ENCODE measurements at places on chromosomes 11 and 22.

DNA sequence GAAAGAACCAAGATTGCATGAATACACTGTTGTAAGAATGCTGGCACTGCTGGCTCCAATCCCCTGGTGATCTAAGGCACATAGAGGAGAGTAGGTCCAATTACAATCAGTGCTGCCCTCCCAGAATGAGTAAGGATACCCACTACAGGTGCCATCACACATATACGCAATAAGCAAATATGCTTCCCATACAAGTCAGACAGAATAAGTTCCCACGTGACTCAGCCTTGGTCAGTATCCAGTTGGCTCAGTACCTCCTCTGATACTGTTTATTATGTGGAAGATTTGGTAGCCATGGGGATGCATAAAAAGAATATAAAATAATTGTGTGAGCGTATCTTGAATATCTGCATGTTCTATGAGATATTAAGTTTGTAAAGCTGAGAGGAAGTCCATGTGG is 8.9 kb upstream of the OR2D3 start:
- DNase-seq: no peak

GRCh38 chr11:119622454-119623143 is 106.4 kb downstream of the NECTIN1 start:
- no peak for DNase-seq

GRCh38 chr11:121552154-121552553 is 99.4 kb upstream of the SORL1-AS1 start:
- DNase-seq: no peak

GRCh38 chr11:115765803-115766239 is 261.6 kb upstream of the CADM1 start:
- DNase-seq: no peak

DNA sequence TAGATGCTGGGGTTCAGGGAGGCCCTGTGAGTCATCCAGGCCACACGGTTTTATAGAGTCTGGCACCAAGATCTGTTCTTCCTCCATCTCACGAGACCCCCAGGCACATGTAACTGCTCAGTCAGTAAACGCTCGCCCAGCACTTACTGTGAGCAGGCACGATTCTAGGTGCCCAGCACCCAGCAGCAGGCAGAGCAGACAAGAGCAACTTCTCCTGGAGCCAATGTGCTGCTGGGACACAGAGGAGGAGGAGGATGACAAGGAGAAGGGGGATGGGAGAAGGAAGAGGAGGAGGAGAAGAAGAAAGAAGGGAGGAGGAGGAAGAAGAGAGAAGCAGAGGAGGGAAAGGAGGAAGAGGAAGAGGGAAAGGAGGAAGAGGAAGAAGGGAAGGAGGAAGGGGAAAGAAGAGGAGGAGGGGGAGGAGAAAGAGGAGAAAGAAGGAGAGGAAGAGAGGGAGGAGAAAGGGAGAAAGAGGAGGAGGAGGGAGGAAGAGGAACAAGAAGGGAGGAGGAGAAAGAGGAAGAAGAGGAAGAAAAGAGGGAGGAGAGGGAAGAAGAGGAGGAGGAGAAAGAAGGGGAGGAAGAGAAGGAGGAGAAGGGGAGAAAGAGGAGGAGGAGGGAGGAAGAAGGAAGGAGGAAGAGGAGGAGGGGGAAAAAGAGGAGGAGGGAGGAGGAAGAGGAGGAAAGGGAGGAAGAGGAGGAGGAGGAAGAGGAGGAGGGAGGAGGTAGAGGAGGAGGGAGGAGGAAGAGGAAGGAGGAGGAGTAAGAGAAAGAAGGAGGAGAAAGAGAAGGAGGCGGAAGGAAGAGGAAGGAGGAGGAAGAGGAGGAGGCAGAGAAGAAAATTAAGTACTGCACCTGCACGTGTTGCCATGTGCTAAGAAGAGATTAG is 77.6 kb upstream of the RTL6 start:
- no peak for DNase-seq

GRCh38 chr11:7484131-7484530 is 1.2 kb upstream of the OLFML1 start:
- DNase-seq: no peak

- no peak for DNase-seq
Measured at GRCh38 chr11:65329944-65330403, 3.7 kb upstream of the DPF2 start.

Measured in Right ventricle myocardium inferior (tissue), 1 donor.